Esophagus squamous epithelium (tissue), 5 donors: ENCODE measurements at places on chromosomes 7 and 10.

GRCh38 chr7:17593819-17594419, 295.5 kb downstream of the AHR start:
- no peak for DNase-seq

DNA sequence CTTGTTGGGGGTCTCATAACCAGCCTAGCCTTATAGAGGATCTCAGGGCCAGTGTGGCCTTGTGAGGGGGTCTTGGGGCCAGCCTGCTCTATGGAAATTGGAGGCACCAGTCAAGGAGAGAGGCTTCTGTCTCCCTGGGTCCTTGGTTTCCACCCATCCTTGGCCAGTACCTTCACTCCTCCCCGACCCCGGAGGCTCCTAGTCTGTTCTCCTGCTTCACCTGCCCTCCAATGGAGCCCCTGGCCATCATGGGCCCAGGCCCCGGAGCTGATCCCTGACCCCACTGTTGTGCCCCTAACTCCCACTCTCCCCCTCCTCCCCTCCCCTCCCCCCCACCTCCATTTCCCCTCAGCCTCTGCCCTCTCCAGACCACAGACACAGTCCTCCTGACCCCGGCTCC, 29.7 kb downstream of the RASGEF1A start:
- no peak for DNase-seq

DNA sequence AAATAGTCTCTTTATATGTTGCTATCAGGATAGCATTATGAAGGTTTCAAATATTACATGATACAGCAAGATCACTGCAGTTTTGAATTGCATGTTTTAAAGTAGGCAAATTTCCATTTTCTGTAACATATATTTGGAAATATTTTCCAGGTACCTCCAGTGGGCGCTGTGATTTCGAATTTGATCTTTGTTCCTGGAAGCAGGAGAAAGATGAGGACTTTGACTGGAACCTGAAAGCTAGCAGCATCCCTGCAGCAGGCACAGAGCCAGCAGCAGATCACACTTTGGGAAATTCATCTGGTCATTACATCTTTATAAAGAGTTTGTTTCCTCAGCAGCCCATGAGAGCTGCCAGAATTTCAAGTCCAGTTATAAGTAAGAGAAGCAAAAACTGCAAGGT, 299.0 kb downstream of the MALRD1 start:
- no peak for DNase-seq

GRCh38 chr7:51311166-51311565, 5.4 kb downstream of the COBL start:
- DNase-seq = no peak

GRCh38 chr10:44988957-44989585, 10.5 kb upstream of the DEPP1 start:
- DNase-seq = no peak

DNA sequence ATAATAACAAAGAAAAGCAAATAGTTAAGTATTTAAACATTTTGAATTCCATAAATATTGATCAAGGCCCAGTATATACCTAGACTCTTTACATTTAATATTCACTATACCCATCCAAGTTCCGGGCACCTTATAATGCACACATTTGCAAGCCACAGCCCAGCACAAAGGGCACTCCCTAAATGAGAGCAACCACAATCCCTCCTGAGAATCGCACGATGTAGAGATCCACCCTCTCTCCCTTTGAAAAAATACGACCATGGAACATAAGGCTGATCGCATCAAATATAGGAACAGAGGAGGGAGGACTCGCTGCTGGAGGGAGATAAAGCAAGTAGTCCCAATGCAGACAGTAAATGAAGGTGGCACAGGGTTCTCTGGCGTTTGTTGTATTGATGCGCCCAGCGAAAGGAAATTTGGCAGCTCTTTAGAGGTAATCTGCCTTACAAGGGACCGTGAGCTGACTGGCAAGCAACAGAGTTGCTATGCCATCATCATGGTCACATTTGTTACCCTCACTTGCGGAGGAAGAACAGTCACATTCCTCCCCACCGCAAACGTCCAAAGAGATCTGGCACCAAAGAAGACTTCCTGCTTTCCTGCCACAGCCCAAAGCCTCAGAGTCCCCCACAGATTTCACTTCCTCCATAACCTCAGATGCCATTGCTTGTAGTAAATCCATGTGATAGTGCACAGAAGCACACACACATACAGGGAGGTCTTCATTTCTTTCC, 16.1 kb upstream of the TAS2R40 start:
- no peak for DNase-seq

DNA sequence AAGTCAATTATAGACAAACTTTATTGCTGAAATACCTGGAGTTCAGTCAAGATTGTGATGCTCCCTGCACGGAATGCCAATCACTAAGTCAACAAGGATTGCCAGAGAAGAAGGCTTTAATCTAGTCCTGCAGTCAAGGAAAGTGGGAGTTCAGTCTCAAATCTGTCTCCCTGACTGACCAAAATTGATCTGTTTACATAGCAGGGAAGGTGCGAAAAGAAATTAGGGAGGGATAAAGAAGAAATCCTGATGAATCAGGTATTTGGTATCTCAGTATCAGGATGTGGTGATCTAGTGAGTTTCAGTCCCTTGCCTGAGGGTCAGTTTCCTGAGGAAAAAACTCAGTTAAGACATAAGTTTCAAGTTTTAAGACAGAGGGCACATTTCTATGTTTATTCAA, 2.1 kb upstream of the AKR1D1 start:
- no peak for DNase-seq

GRCh38 chr7:33539198-33539597, 366.1 kb upstream of the BMPER start:
- no peak for DNase-seq

GRCh38 chr7:30038196-30038980, 10.2 kb downstream of the PLEKHA8 start:
- DNase-seq = no peak

- DNase-seq = no peak
These were observed 688.9 kb downstream of the PHTF2 start for GRCh38 chr7:78487464-78487863.

- DNase-seq = no peak
These were observed 23.8 kb downstream of the CYTH3 start for GRCh38 chr7:6248581-6248980.

DNA sequence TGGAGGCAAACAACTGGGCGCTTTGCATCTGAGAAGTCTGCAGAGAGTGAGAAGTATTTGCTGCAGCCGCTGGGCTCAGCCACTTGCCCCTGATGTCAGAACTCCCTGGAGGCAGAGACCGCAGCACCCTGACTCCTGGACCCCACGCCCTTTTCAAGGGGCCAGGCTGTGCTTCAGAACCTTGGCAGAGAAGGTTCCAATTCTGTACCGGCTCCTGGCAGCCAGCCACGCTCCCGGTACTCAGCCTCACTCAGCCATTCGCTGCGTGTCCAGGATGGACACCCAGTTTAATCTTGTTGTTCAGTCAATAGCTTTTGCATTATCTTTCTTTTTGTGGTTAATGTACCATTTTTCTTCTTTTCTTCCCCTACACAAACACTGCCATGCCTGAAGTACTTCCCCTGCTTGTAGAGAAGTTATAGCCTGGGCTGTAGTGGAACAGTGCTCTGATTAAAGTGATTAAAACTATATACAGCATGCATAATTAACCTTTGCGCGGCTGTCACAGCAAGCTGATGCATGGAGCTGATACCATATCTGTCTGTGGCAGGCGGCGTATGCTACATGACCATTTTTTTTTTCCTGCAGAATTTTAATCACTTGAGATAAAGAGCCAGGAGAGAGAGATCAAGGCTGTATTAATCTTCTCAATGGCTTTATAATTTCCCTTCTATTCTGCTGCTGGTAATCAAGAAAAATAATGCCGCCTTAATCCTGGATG, 578.5 kb downstream of the SDK1 start:
- no peak for DNase-seq

- DNase-seq = no peak
These were observed 14.8 kb downstream of the NACAD start for GRCh38 chr7:45073786-45074527.

- DNase-seq = no peak
These were observed 17.4 kb downstream of the TECPR1 start for GRCh38 chr7:98234429-98235147.

DNA sequence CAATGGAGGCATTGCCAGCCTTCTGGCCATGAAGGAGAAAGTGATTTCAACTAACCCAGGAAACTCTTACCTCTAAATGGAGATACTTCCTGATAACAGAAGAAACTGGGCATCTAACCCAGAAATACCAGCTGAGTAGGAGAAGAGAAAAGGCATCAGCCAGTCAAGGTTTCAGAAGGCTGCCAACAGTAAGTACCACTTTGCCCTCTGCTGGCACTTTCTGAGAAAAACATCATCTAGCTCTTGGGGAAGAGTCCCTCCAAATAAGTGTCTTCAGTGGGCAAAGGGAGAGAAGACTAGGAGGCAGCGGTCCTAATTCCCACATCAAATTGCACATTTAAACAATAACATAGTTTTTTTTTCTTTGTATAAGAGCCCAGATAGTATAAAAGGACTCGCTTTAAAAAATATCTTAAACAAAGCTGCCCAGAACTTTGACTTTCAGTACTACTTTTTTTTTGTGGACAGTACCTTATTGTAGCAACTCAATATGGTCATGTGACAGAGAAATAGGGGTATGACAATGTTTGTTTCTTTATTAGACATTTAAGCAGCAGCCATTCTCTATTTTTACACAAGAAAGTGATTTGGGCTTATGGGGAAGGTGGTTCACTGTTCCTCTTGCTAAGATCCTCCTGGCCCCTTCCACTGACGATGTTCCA, 157.3 kb downstream of the CTTNBP2 start:
- DNase-seq = no peak

DNA sequence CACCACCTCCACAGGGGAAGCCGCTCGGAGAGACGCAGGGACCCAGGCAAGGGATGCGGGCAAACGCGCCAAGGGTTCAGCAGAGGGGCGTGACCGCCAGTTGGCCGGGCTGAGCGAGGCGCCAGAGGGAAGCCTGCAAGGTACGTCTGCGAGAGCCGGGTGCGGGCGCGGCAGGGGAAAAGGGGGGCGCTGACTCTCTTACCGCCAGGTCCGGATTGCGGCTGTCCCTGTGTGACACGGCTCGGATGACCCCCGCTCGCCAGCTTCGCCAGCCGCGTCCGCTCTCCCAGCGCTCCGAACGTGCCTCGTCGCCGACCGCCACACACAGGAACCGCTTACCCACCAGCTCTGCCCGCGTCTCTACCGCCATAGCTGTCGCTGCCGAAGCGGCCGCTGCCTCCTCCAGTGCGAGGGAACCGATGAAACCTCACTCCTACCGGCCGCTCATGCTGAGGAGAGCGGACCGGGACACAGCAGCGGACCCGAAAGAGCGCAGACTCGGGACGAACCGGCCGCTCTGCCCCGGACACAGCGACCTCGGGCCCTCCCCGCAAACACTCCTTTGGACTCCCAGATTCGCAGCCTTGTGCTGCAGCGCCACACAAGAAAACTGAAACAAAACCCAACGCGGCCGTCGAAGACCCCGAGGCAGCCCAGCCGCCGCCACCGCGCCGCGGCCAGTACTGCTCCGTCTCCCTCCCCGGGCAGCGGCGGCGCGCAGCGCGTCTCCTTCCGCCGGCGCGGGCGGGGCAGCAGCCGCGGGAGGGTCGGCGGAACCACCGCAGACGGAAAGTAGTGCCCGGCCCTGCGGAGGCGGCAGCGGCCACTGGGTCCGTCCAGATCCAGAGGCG, at the start of gene JMJD1C:
TSS of gene JMJD1C (minus strand) at position 685 of the 851 bp plus-strand sequence. CDS start at position 370, 315 bp downstream.
- DNase-seq = peak; percentile 9

DNA sequence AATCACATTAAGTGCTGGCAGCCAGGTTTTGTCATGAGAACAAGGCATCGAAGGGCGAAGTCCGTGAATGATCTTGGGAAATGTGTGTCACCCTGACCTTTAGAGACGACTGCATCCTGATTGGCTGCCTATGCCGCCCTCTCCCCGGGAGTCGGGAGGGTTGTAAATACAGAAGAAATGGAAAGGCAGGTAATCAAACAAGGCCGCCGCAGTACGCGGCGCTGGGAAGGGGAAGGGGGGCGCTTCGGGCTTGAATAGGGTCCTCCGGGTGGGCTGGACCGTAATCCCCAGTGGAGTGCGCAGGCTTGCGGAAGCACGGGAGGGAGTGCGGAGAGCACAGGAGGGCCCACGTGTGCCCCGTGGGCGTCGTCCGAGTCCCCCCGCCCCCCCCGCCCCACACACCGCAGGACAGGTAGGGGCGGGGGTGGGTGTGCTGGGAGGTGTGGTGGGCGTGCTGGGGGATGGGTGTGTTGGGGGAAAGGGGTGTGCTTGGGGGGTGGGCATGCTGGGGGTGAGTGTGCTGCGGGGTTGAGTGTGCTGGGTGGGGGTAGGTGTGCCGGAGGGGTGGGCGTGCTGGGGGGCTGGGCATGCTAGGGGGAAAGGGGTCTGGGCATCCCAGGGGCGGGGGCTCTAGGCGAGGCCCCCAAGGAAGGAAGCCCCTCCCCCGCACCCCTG, 169.4 kb downstream of the ARHGAP12 start:
- DNase-seq = no peak

GRCh38 chr7:10973942-10974911, 555 bp downstream of the PHF14 start:
- no peak for DNase-seq

GRCh38 chr7:129914536-129915272, 38.1 kb downstream of the UBE2H start:
- DNase-seq = no peak

DNA sequence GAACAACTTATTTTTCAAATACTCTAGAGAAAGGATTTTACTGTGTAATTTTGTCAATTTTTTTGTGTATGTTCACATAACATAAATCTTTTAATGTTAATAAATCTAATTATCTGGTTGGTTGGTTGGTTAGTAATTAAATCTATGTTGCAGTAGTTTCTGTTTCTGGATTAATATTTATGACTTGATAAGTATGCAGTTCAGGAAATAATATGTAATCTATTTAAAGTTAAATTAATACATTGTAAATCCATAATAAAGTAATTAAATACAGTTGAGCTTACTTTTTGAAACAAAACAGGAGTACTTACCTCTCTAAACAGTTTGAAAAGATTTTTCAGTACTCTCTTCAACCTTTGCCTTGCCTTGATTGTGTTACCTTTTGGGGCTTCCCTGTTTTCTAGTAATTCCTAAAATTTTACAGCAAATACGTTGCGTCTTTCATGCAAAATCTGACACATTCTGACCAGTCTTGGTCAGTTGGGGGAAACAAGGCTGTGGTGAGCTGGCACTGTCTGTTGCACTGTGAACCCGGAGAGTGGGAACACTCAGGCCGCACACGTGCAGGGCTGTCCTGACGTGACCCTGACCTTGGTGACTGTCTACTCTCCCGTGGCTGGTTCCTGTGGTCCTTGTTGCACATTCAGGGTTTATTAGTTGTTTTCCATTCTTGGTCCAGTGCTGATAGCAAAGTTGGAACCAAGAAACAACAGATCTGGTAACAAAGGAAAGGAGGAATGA, 45.6 kb upstream of the FGL2 start:
- no peak for DNase-seq

GRCh38 chr10:52756295-52756694, 16.3 kb downstream of the MBL2 start:
- DNase-seq = no peak

- no peak for DNase-seq
These were observed 35.3 kb downstream of the MTPAP start for GRCh38 chr10:30313579-30314350.

DNA sequence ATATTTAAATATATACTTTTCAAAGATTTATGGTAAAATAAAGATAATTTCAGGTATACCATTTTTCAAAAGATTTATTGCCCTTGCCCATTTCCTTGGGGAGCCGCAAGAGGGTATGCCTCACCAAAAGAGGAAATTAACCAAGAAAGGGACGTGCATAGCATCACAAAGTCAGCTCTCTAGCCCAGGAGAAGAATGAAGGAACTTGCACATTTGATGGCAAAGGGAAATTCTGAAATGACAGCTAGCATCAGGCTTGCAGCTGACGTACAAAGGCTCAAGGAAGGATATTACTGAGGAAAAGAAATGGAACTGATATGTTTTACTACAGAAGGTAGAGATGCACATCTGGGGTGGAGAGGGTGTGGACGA, 93.6 kb upstream of the RSU1 start:
- DNase-seq = no peak

- DNase-seq = no peak
These were observed 332.7 kb upstream of the MAGI2 start for GRCh38 chr7:79786187-79786586.
